ENCODE measurements at places on chromosomes 4 and X.

- no peaks in the 10 kb centered on the region for H3K4me1 ChIP-seq
- no peaks in the 10 kb centered on the region for H3K27me3 ChIP-seq
- no peak overlapping the region for H3K4me3 ChIP-seq
- no peak overlapping the region for H3K27ac ChIP-seq
- H3K36me3 ChIP-seq, result no peaks in the 10 kb centered on the region
Measured at GRCh38 chrX:110146521-110146920, 143.6 kb downstream of the TMEM164 start.

DNA sequence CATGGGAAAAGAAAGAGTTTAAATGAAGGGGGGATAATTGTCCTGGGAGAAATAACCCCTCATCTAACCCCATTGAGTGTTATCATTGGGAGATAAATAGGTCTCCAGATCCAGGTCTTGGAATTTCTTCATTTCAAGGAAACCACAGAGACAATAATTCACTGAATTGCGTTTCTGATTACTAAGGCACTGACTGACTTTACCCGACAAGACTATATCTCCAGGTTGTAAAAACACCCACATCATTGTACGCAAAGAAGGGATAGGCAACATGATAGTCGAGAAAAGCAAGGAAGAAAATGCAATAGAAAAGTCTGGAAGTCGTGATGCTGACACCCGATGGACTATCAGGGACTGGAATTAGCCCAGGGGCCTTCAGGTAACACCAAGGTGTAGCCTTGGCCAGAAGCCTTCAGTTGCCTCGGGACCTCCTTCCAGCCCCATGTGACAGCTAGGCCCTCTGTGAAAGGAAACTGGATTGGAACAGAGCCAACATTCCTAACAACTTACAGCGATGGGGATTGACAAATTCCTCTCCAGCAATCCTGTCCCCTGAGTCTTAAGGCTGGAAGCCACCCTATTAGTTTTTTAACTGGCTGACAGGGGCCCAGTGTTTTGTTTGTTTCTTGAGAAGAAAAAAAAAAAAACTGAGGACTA is 46.5 kb upstream of the RAB9B start:
- no peak overlapping the region for H3K4me3 ChIP-seq
- H3K27ac ChIP-seq, result no peak overlapping the region
- H3K4me1 ChIP-seq, result peaks cover 26% of the 10 kb centered on the region
- no peaks in the 10 kb centered on the region for H3K36me3 ChIP-seq

- H3K36me3 ChIP-seq, result no peaks in the 10 kb centered on the region
- no peak overlapping the region for H3K4me3 ChIP-seq
- no peaks in the 10 kb centered on the region for H3K27me3 ChIP-seq
- H3K4me1 ChIP-seq, result no peaks in the 10 kb centered on the region
- DNase-seq, result no peak
- H3K27ac ChIP-seq, result no peak overlapping the region
Measured at GRCh38 chr4:152887981-152888380, 48.1 kb upstream of the FHDC1 start.

GRCh38 chr4:110155654-110156053 is 42.8 kb downstream of the ELOVL6 start:
- peaks cover 22% of the 10 kb centered on the region for H3K4me1 ChIP-seq
- H3K36me3 ChIP-seq, result no peaks in the 10 kb centered on the region
- H3K4me3 ChIP-seq, result no peak overlapping the region
- H3K27ac ChIP-seq, result no peak overlapping the region

- no peaks in the 10 kb centered on the region for H3K36me3 ChIP-seq
- H3K4me1 ChIP-seq, result no peaks in the 10 kb centered on the region
- H3K4me3 ChIP-seq, result no peak overlapping the region
- H3K27me3 ChIP-seq, result no peaks in the 10 kb centered on the region
Measured at GRCh38 chr4:97110506-97110905, 1032.8 kb downstream of the STPG2 start.

- no peak overlapping the region for H3K27ac ChIP-seq
- no peaks in the 10 kb centered on the region for H3K27me3 ChIP-seq
- peaks cover 12% of the 10 kb centered on the region for H3K36me3 ChIP-seq
- no peaks in the 10 kb centered on the region for H3K4me1 ChIP-seq
- no peak overlapping the region for H3K4me3 ChIP-seq
Measured at GRCh38 chr4:6873792-6874461, 35.7 kb upstream of the TBC1D14 start.
